ENCODE measurements at places on chromosomes 11 and 22.

GRCh38 chr11:58900479-58901420, 38.5 kb upstream of the GLYATL1 start:
- peak; percentile 90 for DNase-seq

GRCh38 chr22:28139516-28139915, 220.5 kb upstream of the PITPNB start:
- no peak for DNase-seq

DNA sequence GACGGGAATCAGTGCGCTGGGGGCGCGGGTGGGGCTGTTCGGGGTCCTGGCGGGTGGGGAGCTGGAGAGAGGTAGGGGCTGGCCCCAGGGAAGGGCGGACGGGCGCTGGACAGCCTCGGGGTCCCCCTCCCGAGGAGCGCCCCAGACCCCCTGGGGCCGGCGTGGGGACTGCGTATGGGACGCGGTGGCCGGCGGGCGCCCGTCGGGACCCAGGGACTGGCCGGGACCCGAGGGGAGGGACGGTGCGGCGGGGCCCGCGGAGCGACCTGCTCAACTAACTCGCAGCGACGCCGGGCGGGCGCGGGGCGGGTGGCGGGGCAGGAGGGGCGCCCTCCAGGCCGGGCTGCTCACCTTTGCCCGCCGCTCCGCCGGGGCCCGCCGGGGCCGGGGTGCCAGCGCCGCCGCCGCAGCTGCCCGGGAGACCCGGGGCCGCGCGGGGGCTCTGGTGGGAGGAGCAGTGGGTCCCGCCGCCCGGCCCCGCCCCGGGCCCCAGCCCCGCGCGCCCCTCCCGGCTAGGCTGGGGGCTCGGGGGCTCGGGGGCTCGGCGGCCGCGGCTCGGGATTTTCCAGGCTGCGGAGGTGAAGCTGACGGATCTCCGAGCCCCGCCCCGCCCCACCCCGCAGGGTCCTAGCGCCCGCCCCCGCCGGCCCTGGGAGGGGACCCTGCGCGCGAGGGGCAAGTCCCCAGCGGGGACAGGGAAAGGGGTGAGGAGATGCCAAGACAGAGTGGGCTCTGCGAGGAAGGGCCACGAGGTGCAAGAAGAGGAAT, 12.3 kb downstream of the STARD10 start:
- no peak for DNase-seq

- no peak for DNase-seq
Observed at GRCh38 chr11:69894181-69894611, 75.0 kb upstream of the FGF3 start.

- DNase-seq = no peak
Observed at GRCh38 chr11:25961539-25961938, 370.4 kb upstream of the ANO3 start.

GRCh38 chr22:42655693-42656092, 6.5 kb upstream of the CYB5R3 start:
- no peak for DNase-seq

Data from iris pigment epithelial cell (primary cell).